Neuronal stem cell (in vitro differentiated cells): ENCODE measurements at places on chromosomes 11 and 22.

GRCh38 chr11:125371431-125371935, 124.6 kb downstream of the FEZ1 start:
- peak; percentile 79 for DNase-seq

DNA sequence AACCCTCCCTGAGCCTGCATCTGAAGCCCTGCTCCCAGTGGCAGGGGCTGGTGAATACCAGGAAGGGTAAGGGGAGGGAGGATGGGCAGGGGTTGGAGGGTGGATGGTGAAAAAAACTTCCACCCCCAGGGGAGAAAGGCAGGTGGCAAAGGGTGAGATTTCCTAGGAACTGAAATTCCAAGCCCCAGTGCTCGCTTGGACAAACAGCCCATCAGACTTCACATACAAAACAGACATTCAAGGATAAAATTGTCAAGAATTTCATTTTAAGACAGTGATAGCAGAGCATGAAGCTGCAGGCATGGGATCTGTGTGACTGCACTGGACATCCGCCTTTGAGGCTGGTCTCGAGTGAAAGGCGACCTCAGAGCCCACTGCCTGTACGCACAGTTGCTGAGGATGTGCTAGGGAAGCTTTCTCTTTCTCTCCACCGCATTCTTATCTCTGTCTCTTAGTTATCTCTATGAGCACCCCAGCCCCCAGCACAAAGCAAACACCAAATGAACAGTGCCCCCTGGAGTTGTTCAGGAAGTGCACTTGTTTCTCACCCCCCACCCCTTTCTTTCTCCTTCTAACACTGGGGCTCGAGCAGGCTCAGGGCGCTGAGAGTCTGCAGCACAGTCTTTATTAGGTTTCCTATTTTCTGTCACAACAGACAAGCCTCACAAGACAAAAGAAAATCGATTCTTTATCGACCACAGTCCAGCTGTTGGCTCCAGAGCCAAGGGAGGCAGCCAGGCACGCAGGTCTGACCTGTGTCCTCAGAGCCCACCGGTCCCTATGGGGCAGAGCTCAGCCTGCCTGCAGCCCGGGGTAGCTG, 237.3 kb upstream of the NCAM1 start:
- DNase-seq: no peak

- no peak for DNase-seq
These were observed 15.8 kb downstream of the APOL2 start for GRCh38 chr22:36223504-36223903.

DNA sequence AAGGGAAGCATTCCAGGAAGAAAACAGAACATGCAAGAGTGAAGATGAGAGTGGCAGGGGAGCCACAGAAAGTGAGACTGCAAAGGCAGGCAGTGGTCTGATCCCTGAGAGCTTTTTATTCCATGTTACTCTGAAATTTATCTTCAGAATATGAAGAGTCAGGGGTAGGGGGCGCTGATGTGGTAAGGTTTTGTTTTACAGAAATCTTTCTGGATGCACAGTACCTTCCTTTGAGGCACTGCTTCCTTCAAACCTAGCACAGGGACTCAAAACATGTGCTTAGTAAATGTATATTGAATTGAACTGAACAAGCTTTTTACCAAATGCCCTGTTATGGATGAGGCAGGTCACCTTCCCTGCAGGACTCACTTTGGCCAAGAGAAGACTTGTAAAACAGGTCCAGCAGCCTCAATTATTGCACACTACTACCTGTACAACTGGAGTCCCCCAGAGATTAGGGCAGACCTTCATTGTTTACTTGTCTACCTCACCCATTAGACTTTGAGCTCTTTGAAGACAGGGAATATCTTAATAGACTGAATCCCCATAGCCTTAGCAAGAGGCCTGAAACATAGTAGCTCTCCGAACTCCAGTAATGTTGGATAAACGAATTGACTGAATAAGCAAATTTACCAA, 2.2 kb downstream of the PAK1 start:
- no peak for DNase-seq

DNA sequence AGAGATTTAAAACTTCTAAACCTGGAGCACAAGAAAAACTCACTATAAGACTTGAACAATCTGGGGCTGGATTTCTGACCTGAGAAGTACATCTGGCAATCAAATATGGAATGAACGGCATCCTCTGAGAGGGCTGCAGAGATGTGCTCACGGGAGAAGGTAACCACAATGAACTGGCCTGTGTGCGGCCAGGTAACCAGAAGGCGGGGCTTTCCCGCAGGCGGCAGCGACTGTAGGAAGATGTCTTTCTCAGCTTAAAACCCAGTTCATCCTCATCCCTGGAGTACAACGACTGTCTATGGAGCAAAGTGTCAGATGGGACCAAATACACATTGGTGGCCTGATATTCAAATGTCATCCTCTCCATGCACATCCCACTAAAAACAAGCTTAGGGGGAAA, 24.5 kb downstream of the MICAL3 start:
- DNase-seq: no peak

DNA sequence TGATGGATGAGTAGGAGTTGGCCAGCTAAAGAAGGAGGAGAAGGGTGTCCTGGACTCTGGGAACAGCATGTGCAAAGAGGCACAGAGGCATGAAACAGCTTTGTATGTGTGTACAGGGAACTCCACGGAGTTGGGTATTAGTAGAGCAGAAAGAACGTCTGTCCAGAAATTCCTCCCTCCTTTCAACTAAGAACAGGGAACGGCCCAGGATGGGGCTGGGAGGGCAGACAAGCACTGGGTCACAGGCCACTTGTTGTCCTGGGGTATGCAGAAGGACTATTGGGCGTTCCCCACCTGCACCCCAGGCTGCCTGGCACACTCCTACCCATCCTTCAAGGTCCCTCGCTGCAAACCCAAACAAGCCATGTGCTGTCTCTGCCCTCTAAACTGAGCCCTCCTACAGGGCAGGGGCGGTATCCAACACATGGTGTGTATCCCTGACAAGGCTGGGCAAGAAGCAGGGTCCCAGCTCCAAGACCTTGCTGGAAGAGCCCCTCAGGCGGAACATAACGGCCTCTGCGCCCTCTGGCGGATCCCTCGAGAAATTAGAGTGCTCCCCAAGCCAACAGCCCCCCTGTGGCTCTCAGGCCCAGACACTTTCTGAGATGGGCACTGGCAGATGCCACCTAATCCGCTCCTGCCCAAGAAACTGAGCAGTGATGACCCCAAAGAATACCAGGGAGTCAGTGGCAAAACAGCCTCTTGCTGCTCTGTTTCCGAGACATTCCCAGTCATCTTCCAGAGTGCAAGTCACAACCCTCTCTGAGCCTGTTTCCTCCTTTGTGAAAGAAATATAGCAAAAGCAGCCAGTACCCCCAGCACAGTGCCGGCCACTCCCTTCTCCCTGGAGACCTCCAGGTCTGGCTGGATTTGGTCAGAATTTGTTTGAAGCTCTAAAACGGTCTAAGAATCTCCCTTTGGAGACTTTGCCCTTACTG, 1.6 kb upstream of the ELFN2 start:
- DNase-seq: peak; percentile 83

DNA sequence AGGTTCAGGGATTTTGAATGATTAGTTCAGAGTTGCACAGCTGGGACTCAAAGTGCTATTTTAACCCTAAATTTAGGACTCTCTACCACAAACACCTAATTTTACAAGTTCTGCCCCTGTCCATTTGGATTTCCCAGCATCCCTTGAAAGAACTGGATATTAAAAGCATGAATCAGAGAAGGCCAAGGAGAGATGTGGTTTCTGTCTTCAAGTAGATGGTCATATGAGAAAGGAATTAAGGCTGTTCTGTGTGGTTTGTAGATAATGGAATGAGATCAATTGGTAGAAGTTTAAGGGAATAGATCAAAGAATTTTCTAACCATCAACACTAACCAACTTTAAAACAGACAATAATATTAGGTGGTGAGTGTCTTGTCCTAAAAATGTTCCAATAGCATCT, 106.4 kb upstream of the TENM4 start:
- no peak for DNase-seq

DNA sequence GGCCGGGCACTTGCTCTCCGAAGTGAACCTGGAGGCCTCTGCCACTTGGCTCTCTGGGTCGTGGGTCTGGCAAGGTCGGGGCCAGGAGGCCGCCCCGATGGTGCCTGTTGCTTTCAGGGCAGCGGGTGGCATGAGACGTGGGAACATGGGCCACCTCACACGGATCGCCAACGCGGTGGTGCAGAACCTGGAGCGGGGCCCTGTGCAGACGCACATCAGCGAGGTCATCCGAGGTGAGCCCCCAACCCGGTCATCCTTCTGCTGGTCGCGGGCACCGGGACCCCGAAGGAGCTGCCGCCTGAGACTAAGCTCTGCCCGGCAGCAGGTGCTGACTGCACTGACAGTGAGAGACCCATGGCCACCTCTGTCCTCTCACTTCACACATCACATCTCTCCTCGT, 40.0 kb downstream of the SBF1 start:
- no peak for DNase-seq

GRCh38 chr11:8910649-8911026, 351 bp upstream of the AKIP1 start:
- no peak for DNase-seq

GRCh38 chr11:10731064-10731680, 19.9 kb upstream of the CTR9 start:
- no peak for DNase-seq

- no peak for DNase-seq
These were observed 25.4 kb downstream of the KCNJ4 start for GRCh38 chr22:38429499-38430068.

DNA sequence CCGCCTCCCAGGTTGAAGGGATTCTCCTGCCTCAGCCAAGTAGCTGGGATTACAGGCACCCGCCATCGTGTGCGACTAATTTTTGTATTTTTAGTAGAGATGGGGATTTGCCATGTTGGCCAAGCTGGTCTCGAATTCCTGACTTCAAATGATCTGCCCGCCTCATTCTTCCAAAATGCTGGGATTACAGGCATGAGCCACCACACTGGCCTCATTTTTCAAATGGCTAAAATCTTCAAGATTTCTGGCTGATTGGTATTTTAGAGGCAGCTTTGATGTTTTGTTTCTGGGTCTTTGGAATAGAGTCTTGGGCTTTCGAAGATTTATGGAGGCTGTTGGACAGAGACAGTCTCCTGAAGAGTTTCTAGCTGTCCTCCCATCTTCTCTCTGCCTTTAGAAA, 5.8 kb upstream of the SLC3A2 start:
- DNase-seq: no peak

GRCh38 chr22:38655519-38656255, 505 bp downstream of the FAM227A start:
- DNase-seq: no peak

DNA sequence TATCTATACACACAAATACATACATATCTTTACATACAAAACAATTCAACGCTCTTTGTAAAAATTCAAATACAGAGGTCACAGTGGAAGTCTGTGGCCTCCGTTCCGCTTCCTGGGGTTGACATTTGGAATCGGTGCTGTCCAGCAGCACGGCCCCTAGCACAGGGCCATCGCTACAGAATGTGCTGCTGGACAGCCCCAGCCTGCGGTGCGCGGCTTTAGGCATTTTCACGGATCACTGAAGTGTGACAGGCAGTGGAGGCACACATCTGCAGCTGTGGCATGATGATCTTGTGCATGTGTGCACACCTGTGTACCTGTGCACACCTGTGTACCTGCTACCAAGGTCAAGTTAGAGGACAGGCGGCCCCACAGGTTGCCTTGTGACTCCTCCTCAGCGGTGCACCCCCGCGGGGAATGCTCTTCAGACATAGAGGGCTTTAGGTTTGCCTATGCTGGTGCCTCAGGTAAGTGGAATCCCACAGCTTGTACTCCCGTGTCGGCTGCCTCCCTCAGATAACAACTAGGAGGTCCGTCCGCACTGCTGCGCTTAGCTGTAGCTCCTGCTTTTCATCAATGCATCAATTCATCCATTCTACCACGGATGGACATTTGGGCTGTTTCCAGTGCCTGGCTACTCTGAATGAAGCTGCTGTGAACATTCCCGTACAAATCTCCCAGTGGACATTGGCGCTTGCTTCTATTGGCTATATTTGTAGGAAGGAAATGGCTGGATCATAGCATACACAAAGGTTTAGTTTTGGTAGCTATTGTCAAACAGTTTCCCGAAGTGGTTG, 29.9 kb downstream of the GAL start:
- no peak for DNase-seq
